ENCODE measurements at places on chromosomes 12 and 14.

GRCh38 chr14:63737582-63738006 is 9.7 kb upstream of the SGPP1 start:
- no peak for DNase-seq

DNA sequence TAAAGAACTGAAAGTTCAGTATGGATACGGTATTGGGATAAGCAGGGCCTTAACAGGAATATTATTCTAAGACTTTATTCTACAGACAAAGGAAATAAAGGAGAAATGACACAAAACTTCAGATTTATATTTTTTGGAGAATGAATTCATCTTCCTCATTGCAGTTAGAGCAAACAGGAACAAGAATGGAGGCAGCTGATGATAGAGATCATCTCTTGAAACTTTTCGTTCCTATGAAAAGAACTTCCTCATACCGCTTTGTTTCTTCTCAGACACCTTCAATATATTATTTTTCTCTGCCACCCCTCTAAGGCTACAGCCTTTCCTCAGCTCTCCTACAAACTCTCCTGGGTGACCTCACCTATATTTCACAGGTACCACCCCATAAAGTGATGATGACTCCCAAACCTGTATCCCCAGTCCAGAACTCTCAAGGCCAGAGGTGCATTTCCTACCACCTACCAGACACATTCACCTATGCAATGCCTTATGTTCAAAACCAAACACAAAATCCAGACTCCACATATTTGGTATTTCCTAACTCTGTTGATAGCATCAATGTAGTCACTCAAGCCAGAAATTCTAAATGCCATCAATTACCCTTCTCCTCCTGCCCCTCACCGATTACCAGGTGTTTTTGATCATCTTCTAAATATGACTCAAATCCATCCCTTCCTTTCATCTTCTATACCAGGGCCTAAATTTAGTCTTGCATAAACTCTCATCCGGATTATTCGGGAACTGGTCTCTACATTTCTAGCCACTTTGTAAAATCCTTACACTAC is 7.4 kb downstream of the MAP4K5 start:
- no peak for DNase-seq

DNA sequence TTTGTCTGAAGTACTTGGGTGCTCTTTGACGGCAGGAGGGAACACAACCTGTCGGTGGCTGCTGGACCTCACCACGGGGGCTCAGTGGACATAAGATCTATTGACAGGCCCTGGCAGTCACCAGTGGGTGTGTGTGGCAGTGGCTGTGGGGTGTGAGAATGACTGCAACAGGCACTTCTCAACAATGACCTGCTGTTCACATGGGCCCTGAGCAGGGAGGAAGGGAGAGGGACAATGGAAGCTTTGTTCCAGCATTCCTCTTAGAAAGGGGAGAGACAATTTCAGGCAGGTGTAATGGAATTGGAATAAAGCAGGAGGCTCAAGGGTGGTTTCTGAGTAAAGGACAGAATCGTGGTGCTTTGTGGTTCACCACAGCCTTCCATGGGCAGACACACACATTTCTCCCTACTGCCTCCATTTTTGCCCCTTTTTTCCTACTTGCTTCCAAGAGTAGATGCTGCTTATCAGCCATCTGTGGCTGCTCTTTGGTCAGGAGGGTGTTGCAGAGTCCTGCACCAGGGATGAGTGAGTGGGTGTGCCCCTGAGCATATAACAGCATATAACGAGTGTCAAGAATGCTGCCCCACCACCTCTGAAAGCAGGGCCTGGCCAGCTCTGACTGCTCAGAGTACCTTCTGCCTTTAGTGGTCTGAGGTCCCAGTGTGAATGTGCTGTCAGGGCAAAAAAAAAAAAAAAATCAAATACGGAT is 267.7 kb downstream of the RASSF9 start:
- DNase-seq = no peak

DNA sequence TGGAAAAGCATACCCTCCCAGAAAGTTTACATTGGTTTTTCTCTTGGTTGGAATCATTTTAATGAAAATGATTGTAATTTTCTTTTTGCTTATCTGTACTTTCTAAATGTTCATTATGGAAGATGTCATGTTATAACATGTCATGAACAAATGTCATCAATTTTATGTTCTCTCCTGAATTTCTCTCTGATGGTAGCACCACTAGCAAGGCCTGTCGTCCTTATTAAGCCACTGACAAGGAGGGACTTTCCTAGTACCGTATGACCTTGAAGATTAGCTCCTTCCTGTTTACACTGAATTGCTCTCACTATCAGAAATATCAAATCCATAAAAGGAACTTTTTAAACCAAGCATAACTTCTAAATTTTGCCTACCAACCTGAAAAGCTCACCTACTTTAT is 99.0 kb downstream of the ESR2 start:
- no peak for DNase-seq

GRCh38 chr14:100529561-100530031 is 57.6 kb downstream of the BEGAIN start:
- DNase-seq = no peak

DNA sequence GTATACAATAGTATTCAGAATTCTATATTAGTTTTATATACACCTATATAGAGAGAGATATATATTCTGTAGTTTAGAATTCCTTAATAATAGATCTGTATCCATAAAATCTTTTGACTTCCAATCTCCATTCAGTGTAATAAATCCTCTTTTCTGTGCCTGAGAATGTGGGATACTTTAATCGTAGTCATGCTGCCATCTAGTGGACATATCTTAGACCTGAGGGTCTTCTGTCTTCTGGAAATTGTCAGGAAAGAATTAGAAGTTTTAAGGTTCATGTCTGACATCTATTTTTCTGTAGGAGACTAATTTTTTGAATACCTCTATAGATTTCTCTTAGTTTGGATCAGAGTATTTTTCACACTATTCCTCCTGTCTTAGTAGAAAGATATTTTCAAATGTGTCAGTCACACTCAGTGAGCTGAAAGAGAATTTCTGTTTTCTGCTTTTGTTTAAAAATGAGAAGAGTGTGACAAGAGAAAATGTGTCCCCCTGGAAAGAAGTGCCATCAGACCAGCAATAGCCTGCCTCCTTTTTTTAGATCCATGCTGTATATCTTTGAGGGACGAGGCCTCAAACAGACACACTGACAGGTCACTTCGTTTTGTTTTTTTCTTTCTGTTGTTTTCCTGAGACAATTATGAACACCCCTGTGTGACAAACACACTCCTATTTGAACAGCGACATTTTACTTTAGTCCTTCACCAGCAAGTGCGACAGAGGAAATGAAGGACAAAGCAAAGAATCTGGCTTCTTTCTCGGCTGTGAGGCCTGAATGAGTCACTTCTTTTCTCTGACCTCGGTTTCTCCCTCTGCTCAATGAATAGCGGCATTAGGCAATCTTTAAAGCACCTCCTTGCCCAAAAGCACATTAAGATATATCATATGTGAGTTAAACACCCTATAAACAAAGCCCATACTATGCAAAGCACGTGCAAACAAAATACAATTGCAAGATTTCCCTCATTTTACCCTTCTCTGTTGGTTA is 96.3 kb downstream of the GALC start:
- DNase-seq = peak; percentile 73

- no peak for DNase-seq
These were observed 7.0 kb upstream of the RPS26 start for GRCh38 chr12:56034586-56035332.

GRCh38 chr14:21408147-21408546 is 24.3 kb upstream of the SUPT16H start:
- no peak for DNase-seq

DNA sequence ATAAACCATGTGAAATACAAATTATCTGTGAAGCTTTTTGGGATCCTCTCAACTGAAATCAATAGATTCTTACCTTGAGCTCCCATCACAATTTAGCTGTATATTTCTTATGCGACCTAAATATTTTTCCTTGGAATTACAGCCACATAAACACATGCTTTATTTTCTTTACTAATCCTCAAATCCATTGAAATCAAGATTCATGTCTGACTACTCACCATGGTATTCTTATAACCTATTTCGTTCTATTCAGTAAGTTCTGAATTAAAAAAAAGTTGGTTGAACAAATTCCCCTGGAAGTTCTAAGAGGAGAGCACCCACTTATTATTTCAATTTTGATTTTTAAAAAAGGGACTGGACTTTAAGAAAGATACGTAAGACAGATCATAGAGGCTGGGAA is 292.1 kb upstream of the ATP2B1 start:
- DNase-seq = no peak

DNA sequence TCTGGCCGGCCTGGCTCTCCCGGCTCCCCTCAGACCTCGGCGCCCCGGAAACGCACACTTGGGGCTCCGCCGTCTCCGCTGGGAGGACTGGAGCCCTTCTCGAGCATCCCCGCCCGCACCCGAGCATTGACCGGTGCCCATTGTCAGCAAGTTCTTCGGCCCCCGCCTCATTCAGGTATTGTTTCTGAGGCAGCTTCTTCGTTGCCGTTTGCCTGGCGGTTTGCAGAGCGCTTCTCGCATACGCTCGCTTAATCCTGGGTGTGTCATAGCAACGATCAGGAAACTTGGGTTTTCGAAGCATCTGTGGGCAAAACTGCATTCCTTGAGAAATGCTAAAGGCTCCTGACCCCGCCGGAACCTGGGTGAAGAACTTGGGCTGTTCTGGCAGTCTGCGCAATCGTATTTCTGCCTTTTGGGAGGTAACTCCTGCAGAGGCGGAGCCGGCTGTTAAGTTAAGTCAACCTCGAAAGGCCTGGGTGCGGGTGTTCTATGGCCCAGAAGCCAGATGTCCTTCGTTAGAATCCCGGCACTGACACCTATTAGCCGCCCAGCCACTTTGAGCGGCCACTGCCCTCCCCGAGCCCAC is 518 bp downstream of the GSKIP start:
- peak; percentile 17 for DNase-seq

GRCh38 chr12:70576341-70577282 is 60.6 kb downstream of the PTPRB start:
- peak; percentile 70 for DNase-seq

- no peak for DNase-seq
These were observed 7.1 kb upstream of the C14orf93 start for GRCh38 chr14:23017091-23017490.

GRCh38 chr14:63752449-63753169 is 24.7 kb upstream of the SGPP1 start:
- DNase-seq = no peak

GRCh38 chr12:2737656-2738241 is 57.0 kb upstream of the FKBP4 start:
- no peak for DNase-seq

- no peak for DNase-seq
These were observed 39.9 kb downstream of the JDP2 start for GRCh38 chr14:75467763-75468162.

GRCh38 chr14:59425322-59425935 is 39.8 kb downstream of the GPR135 start:
- DNase-seq = no peak

DNA sequence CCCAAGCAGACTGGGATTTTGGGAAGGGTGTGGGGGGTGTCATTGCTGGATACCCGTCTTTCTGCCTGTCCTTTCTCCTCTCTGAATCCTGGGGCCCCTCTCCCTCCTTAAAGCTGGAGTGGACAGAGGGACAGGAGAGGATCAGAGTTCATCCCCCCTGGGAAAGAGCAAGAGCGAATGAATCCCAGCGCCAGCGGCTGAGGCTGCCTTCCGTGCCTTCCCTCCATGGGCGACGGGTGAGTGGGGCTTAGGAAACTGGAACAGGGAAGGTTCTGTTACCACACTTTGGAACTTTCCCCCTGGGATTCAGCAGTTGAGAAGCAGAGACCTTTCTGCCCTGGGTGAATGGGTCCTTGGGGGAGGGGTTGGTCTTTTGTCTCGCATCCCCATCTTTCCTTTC is 16.2 kb upstream of the RIN3 start:
- DNase-seq = no peak

- no peak for DNase-seq
These were observed 501 bp downstream of the C1R start for GRCh38 chr12:7091660-7092228.

GRCh38 chr12:43090981-43091380 is 461.0 kb downstream of the ADAMTS20 start:
- DNase-seq = no peak

DNA sequence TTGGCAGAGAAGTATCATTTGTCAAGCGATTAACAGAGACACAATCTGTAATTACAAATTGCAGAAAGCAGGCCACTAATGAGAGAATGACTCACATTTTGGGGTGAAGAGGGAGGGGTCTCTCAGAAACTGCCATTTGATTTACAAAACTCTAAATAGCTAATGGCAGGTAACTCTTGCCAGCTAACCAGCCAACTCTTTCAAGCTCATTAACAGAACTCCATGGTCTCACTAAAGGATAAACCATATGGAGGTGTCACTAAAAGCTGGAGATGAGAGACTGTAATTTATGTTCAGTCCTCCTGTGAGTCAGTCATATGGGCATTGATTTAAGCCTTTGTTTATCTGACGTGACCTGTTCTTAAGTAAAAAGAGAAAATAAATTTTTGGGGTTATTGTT is 336.4 kb downstream of the FOXG1 start:
- DNase-seq = peak; percentile 83

- no peak for DNase-seq
These were observed 375.3 kb downstream of the BCAT1 start for GRCh38 chr12:24573621-24574020.

- DNase-seq = no peak
These were observed 148.6 kb downstream of the SLC6A15 start for GRCh38 chr12:84764001-84764400.

DNA sequence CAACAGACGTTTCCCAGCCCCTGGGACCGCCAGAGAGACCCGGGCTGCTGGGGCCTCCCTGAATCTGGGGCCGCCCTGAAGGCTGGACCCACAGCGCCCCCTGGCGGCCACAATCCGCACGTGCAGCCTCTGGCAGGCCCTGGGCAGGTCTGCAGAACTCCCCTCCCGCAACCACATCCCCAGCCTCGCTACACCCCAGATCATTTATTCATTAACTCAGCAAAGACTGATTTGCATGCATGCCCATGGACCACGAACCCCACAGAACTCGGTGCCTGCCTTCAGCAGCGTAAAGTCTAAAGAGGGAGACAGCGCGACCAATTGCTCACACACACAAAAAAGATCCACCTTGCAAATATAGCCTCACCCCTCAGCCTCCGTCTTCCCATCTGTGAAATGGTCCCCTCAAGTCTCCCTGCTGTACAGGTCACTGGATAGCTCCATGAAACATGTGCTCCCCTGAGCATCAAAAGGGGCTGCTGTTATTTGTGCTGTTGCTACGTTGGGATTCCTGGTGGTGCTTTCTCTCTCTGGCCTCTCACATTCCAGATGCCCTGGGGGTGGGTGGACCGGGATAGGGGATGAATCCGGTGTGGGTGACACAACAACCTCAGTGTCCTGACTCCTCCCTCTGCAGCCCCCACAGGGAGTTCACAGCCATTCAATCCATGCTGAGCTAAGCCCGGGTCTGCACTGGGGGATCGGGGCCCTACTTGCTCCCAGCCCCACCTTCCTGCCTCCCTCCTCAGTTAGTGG is 96.4 kb downstream of the SCARB1 start:
- DNase-seq = peak; percentile 79

GRCh38 chr12:104959335-104959841 is 1.3 kb upstream of the SLC41A2 start:
- no peak for DNase-seq

DNA sequence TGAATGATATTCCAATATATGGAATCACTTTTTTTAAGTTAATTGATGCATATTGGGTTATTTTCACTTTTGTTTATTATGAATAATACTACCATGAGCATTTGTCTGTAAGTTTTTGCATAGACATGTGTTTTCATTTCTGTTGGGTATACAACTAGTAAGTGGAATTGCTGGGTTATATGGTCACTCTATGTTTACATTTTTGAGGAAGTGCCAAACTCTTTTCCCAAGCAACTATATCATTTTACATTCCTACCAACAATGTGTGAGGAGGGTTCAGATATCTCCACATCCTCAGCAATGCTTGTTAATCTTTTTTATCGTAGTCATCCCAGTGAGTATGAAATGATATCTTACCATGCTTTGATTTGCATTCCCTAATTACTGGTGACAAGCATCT is 64.0 kb downstream of the MON2 start:
- DNase-seq = no peak

All from NCI-H446 (cell line).